ENCODE measurements at places on chromosomes 11 and 22. TPM values are rescaled to one million over a fixed set of nuclear protein-coding genes. Genes with fewer than 3 reads are reported as not detected.

The GRAMD1B gene
- polyA plus RNA-seq, result 12.8 TPM

DNA sequence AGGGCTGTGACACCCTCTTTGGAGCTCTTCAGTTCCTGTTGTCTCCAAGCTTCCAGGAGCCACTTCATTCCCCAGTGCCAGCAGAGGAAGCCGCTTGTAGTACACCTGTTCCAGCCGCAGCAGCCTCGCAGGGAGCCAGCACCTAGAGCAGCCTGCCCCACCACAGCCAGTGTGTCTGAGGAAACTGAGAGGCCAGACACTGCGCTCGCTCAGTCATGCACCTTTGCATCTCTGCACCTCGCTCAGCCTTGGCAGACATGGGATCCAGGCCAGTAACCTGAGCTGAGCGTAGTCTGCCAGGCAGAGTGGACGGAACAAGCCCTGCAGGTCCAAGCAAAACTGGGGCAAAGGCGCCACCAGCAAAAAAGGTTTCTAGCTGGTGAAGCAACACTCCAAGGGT lies 1072.1 kb downstream of the JRKL start:
- no peak for DNase-seq

The ST14 gene
- polyA plus RNA-seq, result 22.9 TPM

DNA sequence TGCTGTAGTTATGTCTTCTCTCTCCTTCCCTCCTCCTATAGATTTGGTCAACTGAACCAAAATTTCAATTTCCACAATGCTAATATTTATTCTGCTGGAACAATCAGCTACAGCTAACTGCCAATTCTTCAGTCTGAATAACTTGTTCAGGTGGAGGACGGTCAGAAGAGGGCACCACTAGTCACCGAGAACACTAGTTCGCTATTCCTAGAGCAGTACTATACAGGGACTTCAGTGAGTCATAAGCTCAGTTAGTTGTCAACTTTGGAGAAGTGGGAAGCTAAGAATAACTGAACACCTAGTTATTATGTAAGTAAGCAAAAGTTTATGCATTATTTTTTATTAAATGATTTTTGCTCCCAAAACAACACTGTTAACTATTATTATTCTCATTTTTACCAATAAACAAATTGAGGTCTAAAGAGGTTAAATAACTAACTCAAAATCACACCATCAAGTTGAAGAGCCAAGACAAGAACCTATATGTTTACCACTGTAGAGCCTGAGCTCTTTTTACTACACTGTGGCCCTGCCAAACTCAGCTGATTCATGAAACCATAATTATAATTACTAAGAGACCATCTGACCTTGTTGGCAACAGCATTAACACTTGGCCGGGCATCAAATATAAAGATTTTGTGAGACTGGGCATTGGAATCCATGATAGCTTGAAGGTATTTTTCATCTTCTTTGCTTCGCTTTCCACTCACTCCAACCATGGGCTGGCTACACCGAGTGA lies 59.0 kb downstream of the CEP57 start:
- peak; percentile 11 for DNase-seq

DNA sequence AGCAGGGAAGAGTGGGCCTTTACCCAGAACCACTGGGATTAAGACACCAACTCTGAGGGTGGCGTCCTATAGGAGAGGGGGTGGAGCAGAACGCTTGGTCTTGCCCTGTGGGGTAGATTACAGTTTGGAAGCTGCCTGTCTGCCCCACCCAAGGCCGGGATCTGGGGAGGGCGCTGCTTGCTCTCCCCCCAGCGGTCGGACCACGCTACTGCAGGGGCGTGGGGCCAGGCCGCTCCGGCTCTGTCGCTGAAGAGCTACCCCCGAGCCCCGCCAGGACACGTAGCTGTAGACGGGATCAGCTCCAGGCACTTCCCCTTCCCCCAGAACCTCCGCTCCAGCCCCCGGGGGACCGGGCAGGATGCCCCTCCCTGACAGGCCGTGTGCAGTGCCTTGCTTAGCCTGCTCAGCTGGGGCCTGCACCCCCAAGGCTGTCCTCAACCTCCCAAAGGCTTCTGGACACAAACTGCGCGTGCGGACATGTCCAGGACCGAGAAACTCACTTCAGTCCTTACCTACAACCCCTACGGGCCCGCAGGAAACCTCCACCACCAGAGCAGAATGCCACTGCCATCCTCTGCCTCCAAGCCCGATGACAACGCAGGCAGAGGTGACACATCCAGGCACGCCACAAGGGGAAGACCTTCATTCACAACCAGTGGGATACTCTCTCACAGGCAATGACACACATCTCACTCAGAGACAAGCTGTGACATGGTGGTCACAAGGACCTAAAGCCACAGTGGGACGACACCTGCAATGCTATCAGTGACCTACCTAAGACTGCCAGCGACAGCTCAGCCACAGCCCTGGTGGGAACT lies 3.6 kb downstream of the AHNAK start:
- no peak for DNase-seq

GRCh38 chr22:22226448-22227187 lies 18.0 kb upstream of the VPREB1 start:
- DNase-seq, result no peak
